ENCODE measurements at places on chromosomes 7 and 10. TPM values are rescaled to one million over a fixed set of nuclear protein-coding genes. Genes with fewer than 3 reads are reported as not detected.

Gene TMEM176B
- total RNA-seq, result 68.2 TPM

Gene ACHE
- total RNA-seq, result 2.9 TPM

Gene DBF4
- total RNA-seq, result 6.6 TPM

Gene MBL2
- total RNA-seq, result not detected

Gene MAD1L1
- total RNA-seq, result 48.4 TPM

Gene KCNIP2
- total RNA-seq, result 3.0 TPM

Gene CYP3A4
- not detected for total RNA-seq

Gene BUB3
- 61.8 TPM for total RNA-seq

Gene C10orf143
- 3.4 TPM for total RNA-seq

Gene LDB3
- 2.5 TPM for total RNA-seq

Gene ST7
- 48.6 TPM for total RNA-seq

Gene CYP2C8
- total RNA-seq, result 0.46 TPM

Gene ST8SIA6
- 13.9 TPM for total RNA-seq

Gene GIMAP8
- total RNA-seq, result 42.3 TPM

Gene MARCHF5
- total RNA-seq, result 28.0 TPM

Gene OR6B1
- total RNA-seq, result not detected

Gene EPHA1
- total RNA-seq, result 13.9 TPM

Gene ASB13
- total RNA-seq, result 23.0 TPM

Gene IFIT3
- total RNA-seq, result 78.0 TPM

Gene RNLS
- 3.7 TPM for total RNA-seq

Gene CCDC146
- 4.3 TPM for total RNA-seq

Gene ADGRA1
- not detected for total RNA-seq

Gene STEAP2
- total RNA-seq, result 11.5 TPM

Gene ACSL5
- 79.1 TPM for total RNA-seq

Gene VSTM4
- total RNA-seq, result 19.5 TPM

Gene NANOS1
- total RNA-seq, result 2.9 TPM

Gene TAS2R40
- not detected for total RNA-seq

Gene HIPK2
- total RNA-seq, result 64.3 TPM

Gene CPSF4
- 26.9 TPM for total RNA-seq

Gene SP4
- 8.2 TPM for total RNA-seq

Gene CALHM2
- total RNA-seq, result 29.4 TPM

Gene SUN3
- not detected for total RNA-seq

Gene GIMAP6
- total RNA-seq, result 61.7 TPM

Gene PALD1
- total RNA-seq, result 27.0 TPM

Gene AP4M1
- total RNA-seq, result 16.8 TPM

Gene SLC26A5
- total RNA-seq, result 1.9 TPM

Gene STEAP4
- total RNA-seq, result 53.9 TPM

Gene CLCN1
- not detected for total RNA-seq

Gene ADCYAP1R1
- total RNA-seq, result 1.8 TPM

Gene HOGA1
- 2.3 TPM for total RNA-seq

Gene ACBD7
- not detected for total RNA-seq

Gene PHF14
- 30.4 TPM for total RNA-seq

Gene FKBP6
- total RNA-seq, result not detected

Gene SH2D4B
- 0.43 TPM for total RNA-seq

Gene ELFN1
- total RNA-seq, result 4.3 TPM

Gene CHAT
- not detected for total RNA-seq

Gene ARHGAP22
- 6.8 TPM for total RNA-seq

Gene SCIN
- total RNA-seq, result 14.3 TPM

Gene PLEKHS1
- not detected for total RNA-seq

Gene FGFR2
- 58.7 TPM for total RNA-seq

Gene STOX1
- total RNA-seq, result 0.46 TPM

Gene PNLIP
- not detected for total RNA-seq

Gene OR6V1
- total RNA-seq, result not detected

Gene SLC26A3
- total RNA-seq, result not detected

Gene NPTX2
- total RNA-seq, result 2.1 TPM

Gene STK31
- 1.1 TPM for total RNA-seq

Gene FBXL13
- 3.0 TPM for total RNA-seq

Gene ZNF503
- total RNA-seq, result 36.2 TPM

Data from upper lobe of right lung (tissue), 1 donor.